ENCODE measurements at places on chromosomes 13 and 19.

- no peak for DNase-seq
Observed at GRCh38 chr13:85316506-85317025, 482.7 kb downstream of the SLITRK6 start.

- no peak for DNase-seq
Observed at GRCh38 chr13:72696579-72696978, 30.9 kb downstream of the MZT1 start.

GRCh38 chr13:84443463-84443862, 561.2 kb upstream of the SLITRK1 start:
- DNase-seq: no peak

GRCh38 chr13:93316841-93317240, 90.2 kb downstream of the GPC6 start:
- no peak for DNase-seq

Data from stimulated activated CD4-positive, alpha-beta T cell treated with anti-CD3 and anti-CD28 coated beads, Interleukin-15, amount 100 ng/mL, for 1 hour (primary cell).